Ureter (tissue), 1 donor: ENCODE measurements at places on chromosomes 1 and 21. TPM values are rescaled to one million over a fixed set of nuclear protein-coding genes. Genes with fewer than 3 reads are reported as not detected.

DNA sequence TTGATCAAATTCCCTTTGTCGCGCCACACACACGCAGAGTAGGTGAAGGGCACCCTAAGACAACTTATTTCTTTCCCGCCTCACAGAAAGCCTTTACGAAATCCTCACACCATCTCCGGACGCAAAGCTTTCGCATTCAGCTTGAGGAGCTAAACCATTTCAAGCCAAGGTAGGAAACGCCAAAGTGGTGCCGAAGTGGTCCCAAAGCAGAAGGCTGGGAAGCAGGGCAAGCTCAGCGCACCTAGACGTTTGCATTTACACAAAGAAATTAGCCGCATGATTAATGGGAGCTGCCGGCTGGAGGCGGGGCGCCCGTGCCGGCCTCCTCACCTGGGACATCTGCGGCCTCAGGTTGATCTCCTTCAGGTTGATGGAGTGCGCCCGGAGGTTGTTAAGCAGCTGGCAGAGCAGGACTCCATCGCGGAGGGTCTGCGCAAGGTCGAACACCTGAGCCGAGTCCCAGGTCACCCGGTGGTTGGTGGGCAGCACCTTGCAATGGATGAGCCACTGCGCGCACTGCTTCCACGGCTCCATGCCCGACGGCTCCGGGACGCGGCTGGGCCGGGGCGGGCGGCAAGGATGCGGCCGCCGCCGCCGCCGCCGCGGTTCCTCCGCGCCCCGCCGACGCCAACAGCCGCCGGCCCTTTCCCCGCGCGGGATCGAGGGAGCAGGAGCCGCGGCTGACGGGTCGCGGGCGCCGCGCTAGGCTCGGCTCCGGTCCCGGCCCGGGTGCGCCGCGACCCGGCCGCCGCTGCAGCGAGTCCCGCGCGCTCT is 457 bp downstream of the VAV3 start:
- no peak for DNase-seq

DNA sequence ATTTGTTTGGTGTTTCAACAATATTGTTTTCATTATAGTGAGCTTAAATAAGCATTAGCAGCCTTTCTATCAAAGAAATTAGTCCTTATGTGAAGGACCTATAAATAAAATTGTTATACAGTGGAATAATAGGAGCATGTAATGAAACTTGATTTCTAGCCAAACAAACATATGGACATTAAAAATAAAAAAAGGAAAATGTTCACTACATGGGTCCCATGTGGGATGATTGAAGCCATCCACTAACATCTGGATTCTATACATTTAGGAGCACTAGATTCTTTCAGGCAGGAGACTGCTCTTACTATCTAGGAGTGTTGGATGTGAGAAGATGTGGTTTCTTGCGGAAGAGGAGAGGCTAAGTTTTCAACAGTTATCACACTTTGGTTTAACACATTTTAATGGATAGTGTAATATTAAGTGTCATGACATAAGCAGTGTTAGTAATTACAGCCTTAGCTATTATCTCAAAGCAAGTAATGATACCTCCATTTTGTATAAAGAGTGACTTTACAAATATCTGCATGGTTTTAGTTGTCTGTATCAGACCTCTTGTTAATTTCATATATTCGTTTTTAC is 62.3 kb downstream of the LYPLAL1 start:
- DNase-seq, result no peak

GRCh38 chr1:245901037-245901436 is 606.0 kb downstream of the SMYD3 start:
- no peak for DNase-seq

- DNase-seq, result no peak
Observed at GRCh38 chr21:29499734-29500343, 201.1 kb downstream of the BACH1 start.

DNA sequence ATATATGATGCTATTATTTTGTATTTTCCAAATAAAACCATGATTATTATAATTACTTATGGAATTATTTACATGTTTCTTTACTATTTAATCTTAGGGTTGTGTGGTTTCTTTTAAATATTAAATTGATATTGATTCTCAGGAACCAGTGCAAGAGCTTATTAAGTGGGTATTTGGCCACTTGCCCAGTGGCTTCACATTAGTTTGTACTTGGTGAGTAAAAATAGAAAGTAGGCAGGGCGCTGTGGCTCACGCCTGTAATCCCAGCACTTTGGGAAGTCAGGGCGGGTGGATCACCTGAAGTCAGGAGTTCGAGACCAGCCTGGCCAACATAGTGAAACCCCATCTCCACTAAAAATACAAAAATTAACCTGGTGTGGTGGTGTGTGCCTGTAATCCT is 497.1 kb downstream of the PTPRC start:
- no peak for DNase-seq

The UBL4B gene
- not detected for total RNA-seq

GRCh38 chr1:211724687-211725196 is 49.3 kb upstream of the NEK2 start:
- DNase-seq, result peak; percentile 19

GRCh38 chr1:217453816-217454215 is 177.1 kb downstream of the GPATCH2 start:
- no peak for DNase-seq

GRCh38 chr1:232886271-232886670 is 64.1 kb upstream of the NTPCR start:
- DNase-seq, result no peak

GRCh38 chr1:234388094-234388493 is 14.8 kb downstream of the COA6 start:
- no peak for DNase-seq

The CDC20 gene
- 2.0 TPM for total RNA-seq

- no peak for DNase-seq
Observed at GRCh38 chr1:234336359-234336758, 36.9 kb upstream of the COA6 start.

- DNase-seq, result no peak
Observed at GRCh38 chr1:185441605-185442004, 124.6 kb upstream of the IVNS1ABP start.

The MIS18A gene
- 7.6 TPM for total RNA-seq

DNA sequence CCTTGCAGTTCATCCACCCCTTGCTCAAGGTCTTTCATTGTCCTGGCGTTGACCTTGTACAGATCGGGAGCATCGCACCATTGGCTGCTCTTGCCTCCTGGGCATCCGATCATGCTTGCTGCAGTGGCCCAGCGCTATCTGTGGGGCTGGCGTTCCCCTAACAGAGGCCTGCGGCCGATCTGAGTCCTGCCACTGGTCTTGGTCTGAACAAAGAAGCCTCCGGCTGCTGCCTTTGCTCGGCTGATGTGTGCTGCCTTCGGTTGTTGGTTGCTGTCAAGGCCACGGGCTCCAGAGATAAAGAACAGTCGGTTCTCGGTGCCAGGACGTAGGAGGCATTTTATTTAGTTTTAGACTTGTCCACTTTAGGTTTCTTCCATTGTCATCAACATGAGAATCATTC is 39.0 kb downstream of the PCNT start:
- no peak for DNase-seq

- no peak for DNase-seq
Observed at GRCh38 chr1:173414539-173415226, 62.5 kb upstream of the PRDX6 start.

DNA sequence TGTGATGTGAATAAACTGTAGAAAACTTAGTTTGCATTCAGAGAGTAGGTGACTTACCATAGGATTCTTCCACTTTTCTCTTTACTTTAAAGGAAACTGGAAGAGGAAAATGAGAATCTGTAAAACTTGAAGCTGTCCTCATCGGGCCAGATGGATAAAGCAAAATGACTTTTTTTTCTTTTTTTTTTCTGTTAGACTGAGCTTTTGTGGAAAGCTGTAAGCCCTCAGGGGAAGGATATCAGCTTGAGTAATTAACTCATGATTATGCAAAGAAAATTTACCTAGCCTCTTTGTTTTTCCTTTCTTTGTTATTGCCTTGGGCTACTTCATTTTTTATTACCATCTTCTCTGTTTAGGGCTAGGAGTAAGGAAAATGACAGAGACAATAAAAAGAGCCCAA is 53.4 kb downstream of the DPH5 start:
- no peak for DNase-seq

- no peak for DNase-seq
Observed at GRCh38 chr1:53641481-53642214, 97.3 kb downstream of the GLIS1 start.

The NPHS2 gene
- total RNA-seq, result not detected

GRCh38 chr21:46550116-46550941 is 54.6 kb downstream of the S100B start:
- no peak for DNase-seq

GRCh38 chr1:145963265-145964019 is 933 bp downstream of the ANKRD34A start:
- no peak for DNase-seq

DNA sequence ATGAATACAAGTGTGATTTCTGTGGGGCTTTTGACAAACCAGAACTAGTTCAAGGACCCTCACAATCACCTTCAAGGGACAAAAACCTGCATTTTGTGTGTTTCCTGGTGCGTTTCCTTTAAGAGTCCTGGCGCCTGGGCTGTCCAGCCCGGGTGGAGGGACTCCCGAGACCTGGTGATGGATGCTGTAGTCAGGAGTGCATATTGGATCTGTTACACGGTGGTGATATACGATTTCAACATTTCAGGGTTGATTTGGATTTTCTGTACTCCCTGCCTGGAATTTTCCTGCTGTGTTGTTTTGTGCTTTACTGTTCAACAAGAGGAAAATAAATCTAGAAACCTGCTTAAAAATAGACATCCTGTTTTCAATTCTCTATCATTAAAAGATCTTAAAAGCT is 162.0 kb downstream of the KIF26B start:
- no peak for DNase-seq

GRCh38 chr1:167599957-167600581 is 30.0 kb upstream of the RCSD1 start:
- DNase-seq, result peak; percentile 48

DNA sequence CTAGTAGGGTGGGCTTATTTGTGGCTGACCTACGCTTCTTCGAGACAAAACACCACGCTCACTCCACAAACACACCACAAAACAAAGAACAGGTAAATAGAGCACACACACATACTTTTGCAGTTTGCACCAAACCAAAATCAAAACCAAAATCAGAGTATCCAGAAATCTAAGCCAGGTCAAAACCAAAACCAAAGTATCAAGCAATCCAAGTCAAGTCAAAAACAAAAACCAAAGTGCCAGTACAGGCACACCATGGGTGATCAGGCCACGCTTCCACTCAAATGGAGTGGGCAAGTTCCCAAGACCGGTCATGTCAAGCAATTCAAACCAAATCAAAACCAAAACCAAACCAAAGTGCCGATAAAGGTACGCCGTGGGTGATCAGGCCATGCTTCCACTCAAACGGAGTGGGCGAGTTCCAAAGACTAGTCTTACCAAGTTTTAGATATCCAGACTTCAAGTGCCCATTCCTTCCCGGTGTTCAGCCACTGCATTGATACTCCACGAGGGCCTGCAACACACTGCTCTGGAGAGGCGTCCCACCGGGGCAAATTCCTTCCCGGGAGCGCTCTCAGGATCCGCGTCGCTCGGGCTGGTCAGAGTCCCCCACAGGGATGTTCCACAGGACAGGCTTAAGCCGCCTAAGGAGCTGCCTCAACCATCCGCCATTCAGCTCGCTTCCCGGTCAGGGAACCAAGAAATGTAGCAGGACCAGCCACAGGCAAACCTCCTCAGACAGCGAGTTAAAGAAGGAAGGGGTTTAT is 169.1 kb downstream of the CDC7 start:
- no peak for DNase-seq

DNA sequence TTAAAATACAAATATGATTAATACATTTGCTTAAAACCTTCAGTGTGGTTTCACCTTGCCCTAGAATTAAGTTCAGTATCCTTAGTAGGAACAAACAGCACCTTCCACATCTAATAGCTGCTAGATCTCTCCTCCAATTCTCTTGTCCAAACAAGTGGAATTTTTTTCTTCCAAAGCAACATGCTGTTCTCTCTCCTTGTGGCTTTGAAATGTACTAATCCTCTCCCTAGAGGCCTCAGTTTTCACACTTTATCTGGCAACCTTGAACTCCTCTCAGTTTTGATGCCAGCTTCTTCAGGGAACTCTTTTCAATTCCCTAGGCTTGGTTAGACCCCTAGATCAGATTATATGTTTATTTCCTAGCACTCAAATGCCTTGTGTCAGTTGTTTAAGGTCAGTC is 87.0 kb downstream of the GLUL start:
- no peak for DNase-seq

DNA sequence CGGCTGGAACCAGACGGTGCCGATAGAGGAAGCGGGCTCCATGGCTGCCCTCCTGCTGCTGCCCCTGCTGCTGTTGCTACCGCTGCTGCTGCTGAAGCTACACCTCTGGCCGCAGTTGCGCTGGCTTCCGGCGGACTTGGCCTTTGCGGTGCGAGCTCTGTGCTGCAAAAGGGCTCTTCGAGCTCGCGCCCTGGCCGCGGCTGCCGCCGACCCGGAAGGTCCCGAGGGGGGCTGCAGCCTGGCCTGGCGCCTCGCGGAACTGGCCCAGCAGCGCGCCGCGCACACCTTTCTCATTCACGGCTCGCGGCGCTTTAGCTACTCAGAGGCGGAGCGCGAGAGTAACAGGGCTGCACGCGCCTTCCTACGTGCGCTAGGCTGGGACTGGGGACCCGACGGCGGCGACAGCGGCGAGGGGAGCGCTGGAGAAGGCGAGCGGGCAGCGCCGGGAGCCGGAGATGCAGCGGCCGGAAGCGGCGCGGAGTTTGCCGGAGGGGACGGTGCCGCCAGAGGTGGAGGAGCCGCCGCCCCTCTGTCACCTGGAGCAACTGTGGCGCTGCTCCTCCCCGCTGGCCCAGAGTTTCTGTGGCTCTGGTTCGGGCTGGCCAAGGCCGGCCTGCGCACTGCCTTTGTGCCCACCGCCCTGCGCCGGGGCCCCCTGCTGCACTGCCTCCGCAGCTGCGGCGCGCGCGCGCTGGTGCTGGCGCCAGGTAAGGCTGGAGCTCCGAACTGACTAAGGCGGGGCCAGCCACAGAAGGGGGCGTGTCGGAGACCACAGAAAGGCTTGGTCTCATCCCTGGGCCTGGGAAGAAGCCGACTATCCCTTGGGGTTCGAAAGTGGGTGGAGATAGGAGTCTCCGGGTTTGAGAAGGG is 486 bp downstream of the SLC27A3 start:
- DNase-seq, result peak; percentile 77

GRCh38 chr1:115496904-115497527 is 144.8 kb upstream of the VANGL1 start:
- DNase-seq, result no peak

The TEKT2 gene
- not detected for total RNA-seq

- no peak for DNase-seq
Observed at GRCh38 chr1:101128211-101128727, 102.7 kb upstream of the DPH5 start.

The SPRR2B gene
- not detected for total RNA-seq

The OR2T27 gene
- total RNA-seq, result not detected

The UMODL1 gene
- not detected for total RNA-seq

- no peak for DNase-seq
Observed at GRCh38 chr1:166283190-166283589, 116.4 kb upstream of the FAM78B start.

DNA sequence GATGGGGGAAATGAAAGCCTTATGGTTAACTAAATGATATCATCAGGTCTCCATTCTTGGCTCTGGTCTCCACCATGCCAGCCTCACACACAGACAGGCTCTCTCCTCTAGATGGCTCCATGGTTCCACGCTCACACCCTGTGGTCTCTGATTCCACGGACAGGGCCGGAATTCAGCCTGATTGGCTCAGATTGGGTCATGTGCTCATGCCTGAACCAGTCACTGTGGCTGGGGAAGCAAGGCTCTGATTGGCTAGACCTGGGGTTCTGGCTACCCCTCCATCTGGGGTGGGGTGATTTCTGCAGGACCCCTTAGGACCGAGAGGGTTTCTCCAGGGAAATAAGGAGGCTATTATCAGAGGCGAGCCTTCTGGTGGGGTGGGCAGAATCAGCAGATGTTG is 277.0 kb downstream of the PTPRU start:
- DNase-seq, result no peak

The LCE3D gene
- total RNA-seq, result not detected

The ACTA1 gene
- 9.5 TPM for total RNA-seq

- no peak for DNase-seq
Observed at GRCh38 chr1:119086830-119087229, 53.6 kb downstream of the WARS2 start.
